Activated CD8-positive, alpha-beta memory T cell treated with anti-CD3 and anti-CD28 coated beads for 48 hours (primary cell): ENCODE measurements at places on chromosomes 5 and 9.

DNA sequence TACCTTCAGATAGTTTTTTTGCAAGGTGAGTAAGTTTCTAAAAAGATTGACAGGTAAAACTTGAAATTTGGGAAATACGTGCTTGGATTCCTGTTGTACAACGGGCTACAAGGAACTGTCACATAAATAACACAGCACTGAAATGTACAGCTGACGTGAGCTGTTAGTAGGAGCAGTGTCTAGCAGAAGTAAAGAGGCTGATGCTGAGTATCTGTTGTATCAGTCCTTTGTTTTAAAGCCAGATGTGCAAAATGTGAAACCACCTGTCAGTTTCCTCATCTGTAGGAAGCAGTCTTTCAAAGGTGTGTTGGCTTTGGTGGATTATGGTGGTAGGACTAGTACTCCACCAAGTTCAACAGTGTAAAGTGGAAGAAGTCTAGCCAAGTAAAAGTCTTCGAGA is 122.3 kb downstream of the EFNA5 start:
- no peak for DNase-seq

GRCh38 chr5:77282337-77283027 is 72.0 kb downstream of the PDE8B start:
- DNase-seq: no peak

DNA sequence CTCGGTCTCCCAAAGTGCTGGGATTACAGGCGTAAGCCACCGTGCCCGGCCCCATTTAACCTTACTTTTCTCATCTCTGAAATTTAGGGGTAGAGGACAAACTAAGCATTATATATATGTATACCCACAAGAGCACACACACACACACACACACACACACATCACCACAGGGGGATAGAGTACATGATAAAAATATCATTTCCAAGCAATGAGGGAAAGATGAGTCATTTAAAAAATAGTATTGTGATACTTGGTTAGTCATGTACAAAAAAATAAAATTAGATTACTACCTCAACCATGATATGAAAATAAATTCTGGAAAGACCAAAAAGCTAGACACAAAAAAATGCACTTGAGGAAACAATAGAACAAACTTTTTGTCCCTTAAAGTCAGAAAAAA is 67.2 kb downstream of the CDH18 start:
- DNase-seq: no peak

DNA sequence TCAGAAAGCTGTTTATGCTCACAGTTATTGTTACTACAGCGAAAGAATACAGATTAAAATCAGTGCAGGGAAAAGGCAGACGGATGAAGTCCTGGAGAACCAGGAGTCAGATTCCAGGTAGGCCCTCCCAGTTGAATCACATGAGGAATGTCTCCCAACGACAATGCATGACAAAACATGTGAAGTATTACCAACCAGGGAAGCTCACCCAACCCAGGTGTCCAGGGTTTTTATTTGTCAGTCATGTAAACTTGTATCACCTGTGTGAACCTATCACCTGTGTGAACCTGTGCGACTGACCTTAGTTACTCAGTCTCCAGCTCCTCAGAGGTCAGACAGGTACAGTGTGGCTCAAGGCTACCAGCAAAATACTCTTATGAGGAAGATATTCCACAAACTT is 63.9 kb downstream of the KIAA1958 start:
- no peak for DNase-seq

- no peak for DNase-seq
These were observed 145.6 kb downstream of the LURAP1L start for GRCh38 chr9:12920437-12920836.

DNA sequence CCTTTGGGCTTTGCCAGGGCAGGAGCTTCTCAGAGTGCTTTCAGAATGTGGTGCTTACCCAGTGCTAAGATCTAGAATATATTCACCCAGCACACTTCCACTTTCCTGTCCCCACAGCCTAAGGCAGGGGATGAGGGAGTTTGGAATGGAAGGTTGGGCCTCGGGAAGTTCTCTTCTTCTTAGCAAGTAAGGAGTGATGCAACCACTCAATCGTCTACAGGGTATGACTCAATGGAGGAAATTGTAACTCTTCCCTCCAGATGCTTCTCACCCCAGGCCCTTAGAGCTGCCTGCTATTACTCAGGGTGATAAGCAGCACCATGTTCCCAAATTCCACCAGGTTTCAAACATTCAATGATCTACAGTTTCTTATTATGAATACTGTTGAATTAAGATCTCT is 30.8 kb upstream of the AGGF1 start:
- DNase-seq: no peak

- DNase-seq: no peak
These were observed 599.0 kb downstream of the TLR4 start for GRCh38 chr9:118303216-118303615.

DNA sequence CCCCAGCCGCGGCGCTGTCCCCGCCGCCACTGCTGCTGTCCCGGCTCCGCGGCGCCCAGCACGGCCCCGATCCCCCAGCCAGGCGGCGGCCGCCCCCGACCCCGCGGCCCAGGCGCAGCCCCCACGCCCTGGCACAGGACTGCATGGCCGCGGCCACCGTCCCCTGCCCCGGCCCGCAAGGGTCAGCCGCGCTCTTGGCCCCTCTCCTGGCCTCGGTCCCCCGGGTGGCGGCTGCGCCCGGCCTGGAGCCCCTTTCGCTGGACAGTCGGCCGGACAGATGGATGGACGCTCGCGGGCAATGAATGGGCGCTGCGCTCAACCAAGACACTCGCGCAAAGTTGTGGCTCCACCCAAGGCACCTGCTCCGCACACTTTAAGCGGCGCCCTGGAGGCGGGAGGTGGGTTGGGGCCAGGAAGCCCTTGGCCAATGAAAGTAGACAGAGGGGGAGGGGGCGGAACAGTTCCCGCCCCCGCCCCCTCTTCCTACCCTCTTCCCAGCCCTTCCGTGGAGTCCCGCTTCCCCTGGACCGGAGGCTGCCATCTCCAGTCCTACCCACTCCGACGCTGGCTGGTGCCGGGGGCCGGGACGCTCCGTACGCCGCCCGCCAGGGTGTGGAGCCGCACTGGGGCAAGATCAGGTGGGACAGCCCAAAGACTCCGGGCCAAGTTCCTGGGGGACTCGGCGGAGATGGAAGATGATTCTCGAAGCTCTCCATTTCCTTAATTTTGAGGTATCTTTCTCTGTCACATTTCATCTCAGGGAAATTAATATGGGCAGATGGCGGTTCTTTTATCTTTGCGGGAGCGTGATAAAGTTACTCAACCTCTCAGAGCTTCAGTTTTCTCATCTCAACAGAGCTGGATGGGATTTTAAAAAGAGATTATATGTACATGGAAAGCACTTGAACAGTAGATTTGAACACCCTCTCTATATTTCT is at the start of gene GLDC:
Gene GLDC, minus strand, starts transcription at position 375 of the 938 bp plus-strand sequence. Its CDS starts 230 bp downstream, at position 145.
- no peak for DNase-seq

DNA sequence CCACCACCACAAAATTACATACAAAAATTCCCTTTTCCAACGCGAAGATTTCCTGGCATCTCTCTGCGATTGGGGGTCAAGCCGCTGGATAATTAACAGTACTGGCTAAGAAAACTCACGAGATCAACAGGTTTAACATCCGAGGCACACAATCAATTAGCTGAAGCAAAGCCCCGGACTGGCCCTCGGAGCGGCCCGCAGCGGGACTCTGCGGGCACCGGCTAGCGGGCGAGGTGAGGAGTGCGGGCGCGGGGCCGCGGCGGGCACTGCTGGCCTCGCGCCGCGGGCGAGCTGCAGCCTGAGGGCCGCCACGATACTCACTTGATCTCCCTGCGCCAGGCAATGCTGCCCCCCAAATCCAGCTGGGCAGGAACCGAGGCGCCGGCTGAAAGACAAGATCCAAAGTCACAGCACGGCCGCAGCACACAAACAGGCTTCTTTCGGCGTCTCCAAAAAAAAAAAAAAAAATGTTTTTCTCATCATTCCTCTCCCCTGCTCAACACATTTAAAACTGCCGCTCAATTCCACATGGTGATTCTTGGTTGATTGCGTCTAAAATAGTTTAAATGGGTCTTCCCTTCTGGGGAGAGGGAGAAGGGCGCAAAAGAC is 210.2 kb downstream of the MEF2C start:
- no peak for DNase-seq

- DNase-seq: no peak
These were observed 612.0 kb upstream of the CLINT1 start for GRCh38 chr5:158470764-158471534.

- no peak for DNase-seq
These were observed 2.4 kb downstream of the ACTL7A start for GRCh38 chr9:108864446-108864845.

DNA sequence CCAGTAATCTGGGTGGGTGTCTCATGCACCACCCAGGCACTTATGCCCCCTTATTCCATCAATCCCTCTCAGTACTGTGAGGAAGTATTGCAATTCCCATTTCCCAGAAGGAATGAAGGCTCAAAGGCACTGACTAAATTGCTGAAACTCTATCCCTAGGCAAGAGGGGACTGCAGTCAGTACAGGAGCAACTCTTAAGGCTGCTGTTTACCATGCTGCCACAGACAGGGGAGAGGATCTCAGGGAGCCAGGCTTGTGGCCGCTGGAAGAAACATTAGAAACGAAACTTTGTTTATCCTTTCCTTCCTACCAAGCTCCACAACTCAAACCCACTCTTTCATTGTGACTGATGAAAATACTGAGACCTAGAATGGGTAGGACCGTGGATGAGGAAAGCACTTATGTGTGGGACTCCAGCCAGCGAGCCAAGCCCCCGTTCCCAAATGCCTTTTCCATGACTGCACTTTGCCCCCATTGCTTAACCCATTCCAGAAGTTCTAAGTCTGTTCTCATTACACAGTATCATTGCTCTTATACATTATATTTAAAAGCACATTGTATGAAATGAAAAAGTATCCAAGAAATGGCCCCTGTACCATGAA is 54.3 kb downstream of the TLE1 start:
- no peak for DNase-seq

GRCh38 chr9:9091387-9091786 is 1291.8 kb upstream of the DMAC1 start:
- DNase-seq: no peak

- DNase-seq: no peak
These were observed 633.0 kb upstream of the C9orf72 start for GRCh38 chr9:28206280-28206679.

DNA sequence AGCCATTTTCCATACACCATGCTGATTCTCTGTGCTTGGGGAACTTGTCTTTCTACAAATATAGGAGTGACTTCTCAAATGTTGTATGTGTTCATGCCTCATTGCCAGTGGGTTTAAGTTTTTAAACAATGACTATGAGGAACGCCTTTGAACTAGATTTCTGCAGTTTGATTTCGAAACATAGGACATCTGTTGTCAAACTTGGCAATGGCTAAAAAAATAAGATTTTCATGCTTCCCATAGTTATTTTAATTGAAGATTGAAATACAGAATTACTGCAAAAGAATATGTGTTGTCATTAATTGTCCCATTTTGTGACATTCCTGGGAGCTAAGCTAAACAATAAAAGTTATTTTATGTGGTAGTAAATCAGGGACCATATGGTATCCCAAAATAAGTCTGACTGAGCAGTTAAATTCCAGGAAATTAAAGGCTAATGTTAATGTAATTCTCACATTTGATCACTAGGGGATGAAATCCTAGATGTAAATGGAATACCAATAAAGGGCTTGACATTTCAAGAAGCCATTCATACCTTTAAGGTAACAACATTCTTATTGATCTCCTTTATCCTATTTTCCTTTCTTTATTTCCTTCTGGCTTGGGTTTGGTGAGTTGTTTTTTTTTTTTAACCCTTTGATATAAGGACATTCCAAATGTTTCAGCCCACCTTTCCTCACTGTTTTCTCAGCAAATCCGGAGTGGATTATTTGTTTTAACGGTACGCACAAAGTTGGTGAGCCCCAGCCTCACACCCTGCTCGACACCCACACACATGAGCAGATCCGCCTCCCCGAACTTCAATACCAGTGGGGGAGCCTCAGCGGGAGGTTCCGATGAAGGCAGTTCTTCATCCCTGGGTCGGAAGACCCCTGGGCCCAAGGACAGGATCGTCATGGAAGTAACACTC is 116.7 kb downstream of the GOLPH3 start:
- no peak for DNase-seq

DNA sequence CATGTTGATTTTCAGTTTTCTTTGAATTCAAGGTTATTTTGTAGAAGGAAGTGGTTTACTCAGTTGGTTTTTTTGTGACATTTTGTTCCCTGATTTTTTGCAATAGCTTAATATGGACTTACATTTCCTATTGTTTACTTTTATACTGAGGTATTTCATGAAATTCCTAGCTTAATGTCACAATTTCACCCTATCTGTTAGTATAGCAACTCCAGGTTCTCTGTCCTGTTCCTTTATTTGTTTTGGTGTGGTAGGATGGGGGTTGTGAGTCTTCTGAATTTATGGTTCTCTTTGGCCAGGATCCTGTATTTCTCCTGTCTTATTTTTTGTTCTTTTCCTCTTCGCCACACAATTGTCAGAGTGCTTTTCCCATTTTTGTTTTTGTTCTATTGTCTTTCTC is 523.4 kb upstream of the ARRDC3 start:
- DNase-seq: no peak

DNA sequence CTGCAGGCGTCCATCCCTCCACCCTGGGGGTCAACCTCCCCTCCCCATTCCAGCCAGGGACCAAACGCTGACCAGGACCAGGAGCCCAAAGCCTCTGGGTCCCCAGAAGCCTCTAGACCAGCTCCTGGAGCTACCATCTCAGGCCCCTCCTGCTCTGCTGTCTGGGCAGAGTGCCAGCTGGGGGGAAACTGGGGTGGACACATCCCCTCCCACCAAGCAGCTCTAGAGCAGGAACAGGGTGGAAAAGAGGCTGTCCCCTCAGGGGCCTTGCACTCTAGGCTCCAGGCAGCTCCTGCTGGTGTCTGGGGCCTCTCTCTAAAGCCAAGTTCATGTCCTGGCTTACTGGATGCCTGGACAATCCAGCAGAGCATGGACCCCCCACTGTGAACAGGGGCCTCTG is 4.4 kb downstream of the SSNA1 start:
- no peak for DNase-seq

GRCh38 chr5:31157720-31158119 is 35.8 kb upstream of the CDH6 start:
- DNase-seq: no peak

- no peak for DNase-seq
These were observed 38.4 kb downstream of the EGR1 start for GRCh38 chr5:138503487-138504270.

DNA sequence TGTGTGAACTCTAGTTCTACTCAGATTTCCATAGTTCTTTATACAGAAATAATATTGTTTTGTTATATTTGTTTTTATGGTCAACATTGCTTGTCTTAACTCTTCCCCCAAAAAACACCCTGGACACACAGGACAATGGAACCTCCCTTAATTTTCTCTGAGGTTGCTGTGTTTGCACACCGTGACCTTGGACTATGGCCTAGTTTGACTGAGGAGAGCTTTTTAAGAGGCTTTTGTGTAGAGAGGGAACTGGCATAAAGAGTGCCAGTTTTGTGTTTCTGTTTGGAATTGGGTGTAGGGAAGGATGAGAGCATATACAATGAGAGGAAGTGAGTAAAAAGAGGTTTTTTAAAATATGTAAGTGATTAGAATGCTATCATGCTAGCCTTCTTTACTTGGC is 101.1 kb upstream of the MEF2C start:
- DNase-seq: no peak

- DNase-seq: no peak
These were observed 19.2 kb downstream of the TEX53 start for GRCh38 chr9:114638404-114638803.

GRCh38 chr5:75667586-75667985 is 49.7 kb downstream of the POC5 start:
- DNase-seq: no peak
